CD4-positive, alpha-beta T cell treated with Interleukin-17A for 4 hours (primary cell): ENCODE measurements at places on chromosomes 6 and 20.

- no peak for DNase-seq
Observed at GRCh38 chr6:106745824-106746582, 116.6 kb downstream of the QRSL1 start.

- no peak for DNase-seq
Observed at GRCh38 chr20:8718279-8718678, 350.6 kb upstream of the PLCB4 start.

DNA sequence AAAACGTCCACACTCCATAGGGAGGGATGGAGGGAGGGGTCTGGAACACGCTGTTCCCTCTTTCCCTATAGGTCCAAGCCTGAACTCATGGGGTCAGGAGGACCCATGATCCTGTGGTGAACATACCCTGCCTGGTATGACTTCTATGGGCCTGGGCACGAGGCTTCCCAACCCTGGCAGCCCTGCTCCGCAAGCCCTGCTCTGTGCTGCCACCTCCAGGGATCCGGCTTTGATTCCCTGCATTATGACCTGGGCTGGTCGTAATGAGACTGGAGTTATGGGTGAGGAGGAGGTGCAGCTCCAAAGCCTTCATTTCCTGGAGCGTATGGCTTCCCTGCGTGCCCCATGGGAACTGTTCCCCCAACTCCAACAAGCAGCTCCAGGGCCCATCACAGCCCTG, 54.9 kb downstream of the CDH22 start:
- DNase-seq: no peak

GRCh38 chr6:4717856-4718255, 58.3 kb upstream of the CDYL start:
- DNase-seq: no peak

DNA sequence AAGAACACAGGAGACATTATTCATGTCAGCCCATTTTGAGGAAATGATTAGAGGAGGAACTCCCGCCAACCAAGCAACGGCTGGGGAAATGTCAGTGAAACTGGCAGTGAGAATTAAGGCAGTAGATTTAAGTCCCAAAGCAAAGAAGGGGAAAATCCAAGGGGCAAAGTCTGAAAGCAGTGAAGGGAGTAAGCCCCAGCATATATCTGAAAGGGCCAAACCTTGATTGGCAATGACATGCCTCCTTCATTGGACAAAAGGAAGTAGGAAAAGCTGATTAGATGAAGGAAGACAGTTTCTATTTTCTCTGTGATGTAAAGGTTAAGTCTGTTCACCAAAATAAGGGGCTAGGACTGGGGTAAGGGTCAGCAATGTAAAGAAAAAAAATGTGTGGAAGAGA, 190.3 kb downstream of the RNF144B start:
- DNase-seq: no peak

DNA sequence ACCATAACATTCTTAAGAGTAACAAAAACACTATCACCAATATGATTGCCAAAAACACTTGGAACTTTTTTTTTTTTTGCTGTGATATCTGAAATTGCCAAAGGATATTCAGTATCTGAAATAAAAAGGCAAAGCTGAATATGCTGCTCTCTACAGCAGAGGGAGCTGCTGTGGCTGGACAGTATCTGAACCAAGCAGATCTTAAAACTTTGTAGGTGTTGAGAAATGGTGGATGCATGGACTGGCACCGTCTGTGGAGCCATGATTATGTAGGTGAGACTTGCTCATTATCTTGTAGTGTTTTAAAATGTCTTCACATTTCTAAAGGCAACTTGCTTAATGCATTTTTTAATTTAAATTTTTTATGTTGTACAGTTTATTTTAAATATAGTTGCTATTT, 9.2 kb downstream of the PDCD2 start:
- no peak for DNase-seq

- no peak for DNase-seq
Observed at GRCh38 chr6:90465686-90466085, 121.2 kb downstream of the MAP3K7 start.

DNA sequence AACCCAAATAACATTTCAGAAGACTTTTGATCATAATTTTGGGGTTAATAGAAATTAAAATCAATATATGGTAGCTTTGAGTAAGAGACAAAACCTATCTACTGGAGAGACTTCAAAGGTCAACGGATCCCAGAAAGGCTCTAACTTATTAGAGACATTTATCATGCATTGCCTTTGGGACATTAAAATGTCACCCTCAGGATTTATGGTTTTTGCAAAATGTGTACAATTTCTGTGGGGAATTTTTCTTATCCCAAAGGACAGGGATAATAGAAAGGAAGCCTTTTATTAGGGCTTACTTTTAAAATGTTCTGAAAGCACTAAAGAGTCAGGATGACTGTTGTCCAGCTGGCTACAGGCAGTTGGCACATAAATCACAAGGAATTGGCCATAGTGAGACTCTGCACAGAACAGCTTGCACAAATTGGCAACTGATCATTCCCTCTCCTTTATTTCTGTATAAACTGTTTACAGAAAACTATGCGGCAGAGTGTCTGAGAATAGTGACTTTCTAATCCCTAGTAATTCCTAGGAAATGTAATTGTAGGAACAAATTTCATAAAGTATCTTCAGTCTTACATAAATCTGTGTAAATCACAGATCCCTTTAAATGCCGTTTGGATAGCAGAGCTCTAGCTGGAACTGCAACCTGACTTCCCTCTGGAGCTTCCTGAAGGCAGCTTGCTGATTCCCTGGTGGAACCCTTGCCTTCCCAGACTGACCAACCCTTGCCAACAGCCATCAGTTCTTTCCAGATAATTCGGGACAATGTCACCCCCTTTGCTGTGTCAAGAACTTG, 201.1 kb upstream of the PREP start:
- no peak for DNase-seq

DNA sequence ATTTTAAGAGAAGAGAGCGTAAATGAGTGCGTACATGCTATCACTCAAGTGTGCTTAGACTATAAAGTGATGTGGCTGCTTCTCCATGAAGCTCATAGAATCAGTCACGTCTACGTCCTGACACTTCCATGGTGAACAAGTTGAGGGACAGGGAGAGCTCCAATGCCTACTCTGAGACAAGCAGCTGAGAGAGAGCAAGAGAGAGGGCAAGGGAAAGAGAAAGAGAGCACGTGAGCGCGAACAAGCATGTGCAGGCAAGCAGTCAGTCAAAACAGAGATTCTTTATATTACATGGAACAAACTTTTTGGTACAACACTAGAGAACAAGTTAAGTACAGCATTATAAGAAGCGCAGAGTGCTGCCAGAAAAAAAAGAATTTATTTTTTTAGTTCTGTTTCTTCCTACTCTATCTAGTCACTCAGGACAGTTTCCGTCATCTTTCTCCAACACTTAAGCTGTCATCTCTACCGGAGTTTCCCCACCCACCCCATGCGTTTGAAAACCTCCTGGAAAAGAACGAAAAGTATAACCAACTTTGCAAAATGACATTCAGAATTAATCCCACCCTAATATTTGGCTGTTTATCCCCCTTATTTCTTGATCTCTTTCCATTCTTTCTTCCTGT, 61.8 kb downstream of the EPB41L2 start:
- DNase-seq: no peak

DNA sequence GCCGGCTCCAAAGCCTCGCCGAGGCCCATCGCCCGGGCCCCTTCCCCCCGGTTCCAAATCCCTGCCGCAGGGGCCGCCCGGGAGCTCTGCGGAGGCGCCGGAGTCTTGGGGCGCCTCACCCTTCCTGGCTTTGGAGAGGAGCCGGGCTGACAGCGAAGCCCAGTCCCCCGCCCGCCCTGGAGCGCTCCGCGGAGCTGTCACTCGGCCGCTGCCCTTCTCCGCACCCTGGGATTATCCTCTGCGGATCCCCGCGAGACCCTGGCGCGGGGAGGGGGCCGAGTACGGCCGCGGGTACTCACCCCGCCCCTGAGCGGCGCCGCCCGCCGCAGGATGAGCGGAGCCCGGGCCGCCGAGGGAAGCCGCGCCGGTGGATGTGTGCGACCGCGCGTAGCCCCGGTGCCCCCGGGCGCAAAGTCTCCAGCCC, 343 bp downstream of the SNAP91 start:
- DNase-seq: no peak

- no peak for DNase-seq
Observed at GRCh38 chr20:18056174-18057100, 1.3 kb downstream of the OVOL2 start.

DNA sequence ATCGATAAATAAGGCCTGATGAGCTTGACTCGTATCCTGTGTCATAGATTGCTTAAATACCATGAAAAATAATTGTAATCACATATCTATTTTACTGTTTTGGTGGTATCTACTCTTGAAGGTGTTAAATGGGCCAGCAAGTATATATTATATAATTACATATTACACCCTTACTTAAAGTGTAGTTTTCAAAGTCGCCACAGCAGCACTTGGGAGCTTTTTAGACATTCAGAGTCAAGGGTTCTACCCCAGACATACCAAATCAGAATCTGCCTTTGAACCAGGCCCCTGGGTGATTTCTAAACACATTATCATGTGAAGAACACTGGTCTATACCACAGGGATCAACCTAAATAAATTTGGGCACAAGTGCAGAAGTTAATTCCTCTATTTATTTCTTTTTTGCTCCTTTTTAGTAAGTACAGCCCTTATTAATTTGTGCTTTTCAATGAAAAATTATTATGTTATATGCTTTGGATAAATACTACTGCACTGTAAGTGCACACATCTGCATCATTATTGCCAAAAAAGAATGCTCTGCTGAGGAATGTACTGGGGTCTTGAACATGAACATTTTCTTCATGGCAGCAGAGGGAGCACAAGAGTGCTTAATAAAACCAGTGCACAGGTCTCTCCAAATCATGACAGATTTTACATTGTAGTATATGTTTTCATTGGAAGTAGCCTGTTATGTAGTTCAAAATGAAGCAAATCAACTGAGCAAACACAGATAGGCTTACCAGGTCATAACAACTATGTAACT, 3.1 kb upstream of the ATXN1 start:
- no peak for DNase-seq

- DNase-seq: no peak
Observed at GRCh38 chr6:139588076-139588639, 213.7 kb upstream of the CITED2 start.

- no peak for DNase-seq
Observed at GRCh38 chr6:143486752-143487151, 24.8 kb downstream of the FUCA2 start.

- no peak for DNase-seq
Observed at GRCh38 chr6:78911218-78911940, 44.0 kb downstream of the IRAK1BP1 start.

DNA sequence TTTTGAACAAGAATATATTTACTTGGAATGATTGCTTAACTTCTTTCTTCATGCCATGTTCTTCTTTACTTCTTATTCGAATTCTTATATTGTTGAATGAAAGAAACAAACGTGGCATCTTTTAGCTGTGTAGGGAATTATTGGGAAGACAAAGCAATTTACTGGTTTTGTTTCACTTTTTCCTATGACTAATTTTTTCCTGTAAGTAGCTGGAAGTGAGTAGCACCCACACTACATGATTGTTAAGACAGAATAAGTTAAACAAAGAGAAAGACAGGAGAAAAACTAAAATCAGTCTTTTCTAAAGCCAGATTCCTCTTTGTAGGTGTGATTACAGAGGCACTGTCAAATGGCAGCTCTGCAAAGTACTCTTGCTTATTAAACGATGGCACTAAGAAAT, 593.4 kb downstream of the EYS start:
- no peak for DNase-seq

- peak; percentile 24 for DNase-seq
Observed at GRCh38 chr6:105646391-105646867, 243.5 kb upstream of the PREP start.

GRCh38 chr6:170101281-170102035, 189.4 kb downstream of the DLL1 start:
- no peak for DNase-seq

- no peak for DNase-seq
Observed at GRCh38 chr6:39836606-39837005, 44.4 kb downstream of the DAAM2 start.

DNA sequence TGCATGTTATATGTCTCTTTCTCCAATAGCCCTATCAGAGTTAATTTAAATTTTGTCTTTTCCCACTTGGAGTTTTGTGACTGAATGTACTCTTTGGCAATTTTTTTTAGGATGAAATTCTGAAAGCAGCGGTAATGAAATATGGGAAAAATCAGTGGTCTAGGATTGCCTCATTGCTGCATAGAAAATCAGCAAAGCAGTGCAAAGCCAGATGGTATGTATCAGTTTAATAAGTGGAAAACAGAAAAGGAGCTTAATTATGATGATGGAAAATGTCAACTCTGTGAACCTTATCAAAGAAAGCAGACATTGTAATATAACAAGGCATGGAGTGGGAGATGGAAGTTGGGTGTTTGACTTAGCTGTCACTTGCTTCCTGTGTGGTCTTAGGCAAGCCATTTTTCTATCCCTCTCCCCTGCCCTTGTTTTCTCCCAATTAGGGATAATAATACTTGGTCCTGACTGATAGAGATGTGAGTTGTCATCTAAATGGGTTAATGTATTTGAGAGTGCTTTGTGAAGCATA, 2.7 kb downstream of the CDC5L start:
- no peak for DNase-seq

GRCh38 chr20:46828471-46828870, 66.2 kb upstream of the EYA2 start:
- DNase-seq: no peak

- DNase-seq: no peak
Observed at GRCh38 chr6:170225852-170226417, 64.9 kb downstream of the DLL1 start.

DNA sequence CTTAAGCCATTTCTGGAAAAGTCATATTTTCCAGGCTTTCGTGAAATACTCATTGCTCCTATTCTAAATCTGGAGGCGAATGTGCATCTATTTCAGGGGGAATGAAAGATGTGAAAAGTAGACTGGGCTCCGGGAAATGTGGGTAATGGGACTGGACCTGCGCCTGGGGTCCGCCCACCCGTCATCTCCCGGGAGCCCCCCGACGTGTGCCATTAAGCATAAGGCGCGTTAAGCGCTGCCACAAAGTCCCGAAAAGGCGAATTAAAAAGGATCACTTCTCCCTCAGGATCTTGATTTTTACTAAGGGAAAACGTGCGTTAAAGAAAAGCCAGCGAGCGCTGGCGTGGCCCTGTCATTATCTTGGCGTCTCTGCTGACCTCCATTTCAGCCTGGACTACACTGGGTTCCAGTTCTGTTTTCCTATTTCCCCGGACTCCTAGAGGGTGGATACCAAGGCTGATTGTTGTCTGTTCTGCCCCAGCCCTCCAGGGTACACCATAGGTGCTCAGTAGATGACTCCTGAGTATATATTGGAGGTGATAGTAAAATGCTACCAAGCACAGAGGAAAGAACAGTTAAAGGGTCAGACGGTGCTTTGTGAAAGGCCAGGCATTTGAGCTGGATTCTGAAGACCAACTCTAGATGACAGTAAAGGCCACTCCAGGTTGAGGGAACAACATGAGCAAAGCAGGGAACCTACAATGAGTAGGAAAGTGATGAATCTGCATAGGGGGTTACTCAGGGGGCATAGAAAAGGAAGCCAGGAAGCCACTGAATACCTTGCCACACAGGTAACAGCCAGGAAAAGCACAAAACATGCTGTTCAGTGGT, 89.2 kb upstream of the ARID1B start:
- DNase-seq: peak; percentile 7

DNA sequence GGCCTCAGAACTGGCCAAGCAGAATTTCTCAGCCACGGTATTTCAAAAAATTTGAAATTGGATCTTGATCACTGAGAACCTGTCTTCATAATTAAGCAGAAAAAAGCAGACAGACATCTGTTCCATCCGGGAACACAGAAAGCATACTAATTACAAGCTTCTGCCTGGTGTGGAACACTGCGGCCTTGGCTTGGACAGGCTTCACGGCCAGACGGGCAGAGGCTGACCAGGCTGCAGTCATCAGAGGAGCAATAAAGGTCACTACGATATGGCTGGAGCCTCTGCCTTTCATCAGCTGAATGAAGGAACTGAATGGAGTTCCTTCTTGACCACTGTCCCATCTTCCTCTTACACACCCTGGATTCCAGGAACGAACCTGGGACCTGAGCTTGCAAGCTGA, 3.9 kb upstream of the NRSN1 start:
- DNase-seq: no peak
